H1 (cell line): ENCODE measurements at places on chromosomes 2 and 18. TPM values are rescaled to one million over a fixed set of nuclear protein-coding genes. Genes with fewer than 3 reads are reported as not detected.

GRCh38 chr18:56257205-56257604 lies 381.2 kb downstream of the TXNL1 start:
- H3K36me3 ChIP-seq, result no peaks in the 10 kb centered on the region
- no peak overlapping the region for H3K27ac ChIP-seq
- H3K27me3 ChIP-seq, result no peaks in the 10 kb centered on the region
- no peak for DNase-seq
- no peak overlapping the region for H3K4me3 ChIP-seq

- H3K4me1 ChIP-seq, result peaks cover 3% of the 10 kb centered on the region; the same call in 1 of the 2 replicates
- no peaks in the 10 kb centered on the region for H3K36me3 ChIP-seq
- no peaks in the 10 kb centered on the region for H3K27me3 ChIP-seq
- H3K4me3 ChIP-seq, result no peak overlapping the region
Measured at GRCh38 chr2:214004463-214004862, 406.4 kb upstream of the VWC2L start.

DNA sequence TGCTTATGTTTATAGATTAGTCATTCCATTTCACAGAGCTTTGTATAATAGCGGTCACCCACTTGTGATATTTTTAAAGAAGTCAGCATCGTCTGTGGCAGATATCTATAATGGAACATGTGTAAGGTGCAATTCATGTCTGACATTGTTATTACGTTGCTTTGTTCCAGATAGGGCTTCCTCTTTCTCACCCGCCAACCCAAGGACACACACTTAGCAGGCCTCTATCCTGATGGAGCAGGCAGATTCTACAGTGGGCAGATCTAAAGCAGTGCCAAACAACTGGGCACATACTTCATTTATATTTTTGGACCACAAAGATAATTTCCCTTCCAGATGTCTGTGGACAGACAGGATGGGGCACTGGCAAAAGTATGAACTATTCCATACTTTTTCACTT lies 573.1 kb downstream of the TDRD15 start:
- no peaks in the 10 kb centered on the region for H3K4me1 ChIP-seq
- H3K36me3 ChIP-seq, result no peaks in the 10 kb centered on the region
- H3K4me3 ChIP-seq, result no peak overlapping the region

DNA sequence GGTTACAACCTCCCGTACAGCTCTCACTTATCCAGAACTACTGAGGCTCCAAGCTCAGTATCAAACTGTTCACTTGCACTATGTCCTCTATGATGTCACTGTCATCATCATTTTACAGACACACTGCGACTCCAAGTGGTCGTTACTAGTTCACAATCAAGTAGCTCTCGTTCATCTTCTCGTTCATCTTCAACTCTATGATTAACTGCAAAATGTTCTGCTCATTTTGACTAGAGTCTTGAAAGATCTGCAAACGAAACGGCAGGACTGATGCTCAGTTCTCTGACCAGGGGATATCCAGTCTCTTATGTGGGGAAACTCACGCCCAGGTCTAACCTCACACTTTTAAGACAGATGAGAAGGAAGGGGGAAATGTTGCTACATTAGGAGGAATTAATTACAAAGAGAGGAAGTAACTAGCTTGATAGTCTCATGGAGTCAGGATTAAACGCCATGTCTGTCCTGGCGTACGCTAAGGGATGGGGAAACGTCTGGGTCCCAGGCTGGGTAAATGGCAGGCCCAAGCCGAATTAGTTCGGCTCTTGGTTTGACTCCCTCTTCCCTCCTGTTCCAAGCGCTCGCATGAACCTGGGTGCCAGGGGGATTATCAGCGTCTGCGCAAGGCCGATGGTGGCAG lies 794 bp upstream of the CHCHD5 start:
- H3K27me3 ChIP-seq, result no peaks in the 10 kb centered on the region
- H3K4me1 ChIP-seq, result no peaks in the 10 kb centered on the region; the same call in 1 of the 2 replicates
- peak overlapping the region; percentile 93 for H3K4me3 ChIP-seq
- peak overlapping the region; percentile 96 for H3K27ac ChIP-seq

- H3K4me1 ChIP-seq, result no peaks in the 10 kb centered on the region
- H3K27me3 ChIP-seq, result no peaks in the 10 kb centered on the region
- no peaks in the 10 kb centered on the region for H3K36me3 ChIP-seq
- DNase-seq, result no peak
- H3K4me3 ChIP-seq, result no peak overlapping the region
Measured at GRCh38 chr2:15284614-15285013, 276.5 kb downstream of the NBAS start.

DNA sequence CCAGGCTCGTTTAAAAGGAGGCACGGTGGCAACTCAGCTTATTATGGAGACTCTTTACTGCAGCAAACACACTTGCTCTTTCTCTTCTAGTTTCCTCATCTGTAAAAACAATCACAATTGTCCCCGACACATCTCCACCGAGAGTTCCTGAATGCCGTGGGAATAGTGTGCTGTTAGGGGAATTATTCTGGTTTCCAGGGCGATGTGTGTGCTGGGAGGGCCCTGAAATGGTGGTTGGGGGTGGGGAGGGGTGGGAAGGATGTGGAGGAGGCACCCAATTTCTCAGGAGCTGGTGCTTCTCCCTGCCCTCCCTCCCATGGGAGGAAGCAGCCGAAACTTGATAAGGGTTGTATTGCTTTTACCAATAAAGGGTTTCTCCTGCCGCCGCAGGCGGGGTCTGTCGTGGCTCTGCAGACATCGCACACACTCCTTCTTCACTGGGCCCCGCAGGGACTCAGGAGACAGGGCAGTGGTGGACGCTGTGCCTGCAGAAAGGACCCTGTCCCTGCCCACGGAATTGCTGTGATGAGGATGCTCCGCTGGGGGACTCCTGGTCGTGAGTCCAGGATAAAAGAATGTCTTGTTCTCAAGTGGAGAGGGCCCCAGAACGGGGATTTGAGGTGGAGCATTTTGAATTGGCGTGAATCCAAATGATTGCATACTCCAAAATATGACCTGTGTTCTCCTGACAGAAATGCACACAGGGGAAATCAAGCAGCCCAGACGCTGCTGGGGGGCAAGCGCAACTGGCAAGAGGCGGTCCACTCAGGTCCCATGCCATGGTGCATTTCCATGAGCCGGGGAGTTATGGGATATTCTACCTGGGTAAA lies 119.2 kb downstream of the ACKR3 start:
- no peaks in the 10 kb centered on the region for H3K4me1 ChIP-seq
- no peaks in the 10 kb centered on the region for H3K27me3 ChIP-seq
- H3K4me3 ChIP-seq, result no peak overlapping the region
- no peaks in the 10 kb centered on the region for H3K36me3 ChIP-seq
- H3K27ac ChIP-seq, result no peak overlapping the region
- no peak for DNase-seq

DNA sequence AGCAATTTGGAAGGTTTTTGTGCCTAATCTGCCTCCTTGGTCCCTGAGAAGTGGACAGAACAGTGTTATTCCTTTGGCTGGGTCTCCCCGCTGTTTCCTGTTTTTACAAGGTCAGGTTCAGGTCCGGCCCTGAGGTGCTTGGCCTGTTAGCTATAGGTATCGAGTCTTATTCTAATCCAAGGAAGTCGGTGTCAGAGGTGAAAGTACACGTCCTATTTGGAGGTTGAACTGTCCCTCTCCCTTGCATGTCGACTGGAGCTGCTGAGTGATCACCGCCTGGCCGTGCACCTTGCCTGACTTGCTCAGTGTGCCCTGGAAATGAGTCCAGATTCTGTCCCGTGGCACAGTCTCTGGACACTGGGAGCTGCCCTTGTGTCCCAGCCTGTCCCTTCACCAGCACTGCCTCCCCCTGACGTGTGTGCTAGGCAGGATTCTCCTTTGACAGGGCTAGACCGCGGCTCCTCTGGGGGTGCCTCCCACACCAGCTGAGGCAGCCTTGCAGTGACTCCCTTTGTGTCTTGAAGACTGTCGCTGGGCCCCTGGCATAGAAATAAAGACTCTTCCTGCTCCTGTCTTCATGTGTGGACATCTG lies 65.7 kb upstream of the RBM44 start:
- H3K4me3 ChIP-seq, result no peak overlapping the region
- H3K27me3 ChIP-seq, result no peaks in the 10 kb centered on the region
- DNase-seq, result no peak
- no peaks in the 10 kb centered on the region for H3K36me3 ChIP-seq
- H3K4me1 ChIP-seq, result peaks cover 23% of the 10 kb centered on the region
- H3K27ac ChIP-seq, result no peak overlapping the region

GRCh38 chr2:111117598-111118480 lies 2.9 kb upstream of the BCL2L11 start:
- no peaks in the 10 kb centered on the region for H3K36me3 ChIP-seq
- no peaks in the 10 kb centered on the region for H3K4me1 ChIP-seq

DNA sequence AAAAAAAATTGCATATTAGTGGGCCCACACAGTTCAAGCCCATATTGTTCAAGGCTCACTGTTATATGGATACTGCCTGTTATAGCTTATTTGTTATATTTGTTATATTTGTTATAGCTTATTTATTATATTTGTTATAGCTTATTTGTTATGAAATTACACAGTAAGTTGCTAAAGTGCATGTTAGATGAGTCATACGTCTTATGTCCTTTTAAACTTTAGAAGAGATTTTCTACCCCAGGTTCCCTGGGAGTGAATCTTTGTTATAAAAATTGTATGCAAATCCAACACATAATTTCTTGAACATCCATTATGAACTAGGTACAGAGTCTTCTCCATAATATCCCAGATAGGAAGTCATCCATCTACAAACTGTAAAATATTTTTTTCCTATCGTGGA lies 22.1 kb downstream of the HTR2B start:
- no peaks in the 10 kb centered on the region for H3K36me3 ChIP-seq
- H3K4me1 ChIP-seq, result no peaks in the 10 kb centered on the region
- DNase-seq, result no peak

- H3K36me3 ChIP-seq, result no peaks in the 10 kb centered on the region
- no peak overlapping the region for H3K27ac ChIP-seq
- no peak for DNase-seq
- H3K4me3 ChIP-seq, result no peak overlapping the region
- H3K4me1 ChIP-seq, result no peaks in the 10 kb centered on the region
- no peaks in the 10 kb centered on the region for H3K27me3 ChIP-seq
Measured at GRCh38 chr18:32707147-32707546, 65.7 kb downstream of the KLHL14 start.

GRCh38 chr2:770776-771175 lies 93.6 kb upstream of the TMEM18 start:
- H3K4me3 ChIP-seq, result no peak overlapping the region
- no peak overlapping the region for H3K27ac ChIP-seq
- no peaks in the 10 kb centered on the region for H3K36me3 ChIP-seq
- DNase-seq, result no peak

DNA sequence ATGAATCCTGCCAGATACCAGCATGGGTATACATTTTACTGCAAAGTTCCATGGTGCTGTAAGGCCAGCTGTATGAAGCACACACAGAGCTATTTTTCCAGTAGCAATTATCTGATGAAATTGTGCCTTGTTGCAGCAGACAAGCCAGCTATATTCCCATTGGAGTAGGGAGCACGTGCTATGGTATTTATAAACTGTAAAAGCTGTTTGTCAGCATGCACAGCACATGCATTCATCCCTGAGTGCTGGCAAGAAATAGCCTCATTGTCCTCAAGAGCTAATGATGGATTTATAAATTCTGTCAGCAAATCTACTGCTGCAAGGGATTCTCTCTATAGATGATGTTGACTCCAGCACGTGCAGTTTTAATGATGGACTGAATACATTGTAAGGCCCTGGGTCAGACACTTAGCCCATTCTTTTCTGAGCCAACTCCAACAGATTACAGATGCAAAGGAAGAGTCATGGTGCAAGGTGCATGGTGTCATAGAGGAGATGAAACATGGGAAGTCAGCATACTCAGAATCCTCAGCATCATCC lies 61.7 kb downstream of the KCNS3 start:
- H3K4me3 ChIP-seq, result no peak overlapping the region
- peaks cover 3% of the 10 kb centered on the region; the same call in 1 of the 2 replicates for H3K4me1 ChIP-seq
- H3K27ac ChIP-seq, result no peak overlapping the region
- H3K36me3 ChIP-seq, result no peaks in the 10 kb centered on the region
- no peak for DNase-seq

Gene GORASP2
- 81.3 and 86.8 TPM in 2 replicates for total RNA-seq

Gene DCAF17
- 26.1 and 30.0 TPM in 2 replicates for total RNA-seq

Gene TGFBRAP1
- total RNA-seq, result 20.2 and 21.9 TPM in 2 replicates

Gene SLC9A4
- total RNA-seq, result not detected in 2 replicates

Gene SLC25A12
- total RNA-seq, result 9.9 and 10.2 TPM in 2 replicates

Gene BUB1
- total RNA-seq, result 113 and 118 TPM in 2 replicates

Gene SLC4A5
- total RNA-seq, result 0.52 and 0.86 TPM in 2 replicates

Gene SLC8A1
- 3.2 and 3.6 TPM in 2 replicates for total RNA-seq
